Immature natural killer cell (primary cell): ENCODE measurements at places on chromosomes 1 and 21. TPM values are rescaled to one million over a fixed set of nuclear protein-coding genes. Genes with fewer than 3 reads are reported as not detected.

DNA sequence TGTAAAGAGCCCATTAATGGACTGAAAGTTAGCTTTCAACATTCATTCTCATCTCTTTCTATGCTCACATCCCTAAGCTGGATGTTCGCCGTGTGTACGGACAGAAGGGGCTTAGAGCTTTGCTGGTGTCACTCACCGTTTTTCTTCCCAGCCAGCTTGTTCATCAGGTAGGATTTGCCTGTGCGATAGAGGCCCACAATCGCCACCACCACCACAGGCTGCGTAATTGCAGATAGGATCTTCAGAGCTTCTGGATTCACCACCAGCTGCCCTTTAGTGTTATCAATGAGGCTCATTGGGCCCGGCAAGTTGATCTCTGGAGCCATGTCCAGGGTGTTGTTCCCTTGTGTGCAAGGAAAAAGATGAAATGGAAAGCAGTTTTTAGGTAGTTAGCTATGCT lies 4.3 kb downstream of the GBP2 start:
- DNase-seq: no peak
- no peak overlapping the region for H3K4me3 ChIP-seq
- H3K27ac ChIP-seq: peak overlapping the region; percentile 81

- no peak overlapping the region for H3K27ac ChIP-seq
- H3K27me3 ChIP-seq: peaks cover 4% of the 10 kb centered on the region
- no peaks in the 10 kb centered on the region for H3K36me3 ChIP-seq
- no peak for DNase-seq
- H3K4me1 ChIP-seq: no peaks in the 10 kb centered on the region
Observed at GRCh38 chr1:58584082-58584895, 7.2 kb upstream of the TACSTD2 start.

Gene LGR6
- 10.9 TPM for polyA plus RNA-seq

- H3K4me1 ChIP-seq: no peaks in the 10 kb centered on the region
- H3K4me3 ChIP-seq: no peak overlapping the region
- no peaks in the 10 kb centered on the region for H3K36me3 ChIP-seq
- no peak overlapping the region for H3K27ac ChIP-seq
- peaks cover 4% of the 10 kb centered on the region for H3K27me3 ChIP-seq
Observed at GRCh38 chr21:41964171-41964570, 10.4 kb upstream of the C2CD2 start.

Gene FLG2
- polyA plus RNA-seq: not detected

Gene TSPEAR
- not detected for polyA plus RNA-seq

Gene NOTCH2
- polyA plus RNA-seq: 16.7 TPM

- no peak for DNase-seq
- H3K27ac ChIP-seq: no peak overlapping the region
- no peaks in the 10 kb centered on the region for H3K36me3 ChIP-seq
- peaks cover 4% of the 10 kb centered on the region for H3K27me3 ChIP-seq
- no peaks in the 10 kb centered on the region for H3K4me1 ChIP-seq
- H3K4me3 ChIP-seq: no peak overlapping the region
Observed at GRCh38 chr1:197307551-197307950, 39.5 kb downstream of the CRB1 start.

Gene S100A14
- polyA plus RNA-seq: not detected

DNA sequence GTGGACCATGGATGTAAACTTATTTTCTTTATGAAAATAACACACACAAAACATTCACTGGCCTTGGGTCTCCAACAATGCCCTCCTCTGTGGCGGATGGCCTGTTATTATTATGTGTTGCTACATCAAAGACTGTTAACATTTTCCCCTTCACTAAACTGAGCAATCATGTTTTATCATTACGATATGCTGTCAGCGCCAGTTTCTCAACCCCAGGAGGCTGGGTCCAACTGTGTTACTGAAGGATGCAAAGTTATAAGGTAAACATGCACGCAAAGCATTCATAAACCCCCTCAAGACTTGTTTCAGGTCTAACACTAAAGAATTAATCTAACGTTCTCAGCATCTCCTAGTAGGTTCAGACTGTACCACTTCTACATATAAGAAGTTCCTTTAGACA lies 6.0 kb upstream of the DUSP10 start:
- no peak for DNase-seq
- H3K27me3 ChIP-seq: peaks cover 9% of the 10 kb centered on the region
- H3K27ac ChIP-seq: no peak overlapping the region
- H3K4me3 ChIP-seq: no peak overlapping the region
- peaks cover 10% of the 10 kb centered on the region for H3K4me1 ChIP-seq
- H3K36me3 ChIP-seq: no peaks in the 10 kb centered on the region

DNA sequence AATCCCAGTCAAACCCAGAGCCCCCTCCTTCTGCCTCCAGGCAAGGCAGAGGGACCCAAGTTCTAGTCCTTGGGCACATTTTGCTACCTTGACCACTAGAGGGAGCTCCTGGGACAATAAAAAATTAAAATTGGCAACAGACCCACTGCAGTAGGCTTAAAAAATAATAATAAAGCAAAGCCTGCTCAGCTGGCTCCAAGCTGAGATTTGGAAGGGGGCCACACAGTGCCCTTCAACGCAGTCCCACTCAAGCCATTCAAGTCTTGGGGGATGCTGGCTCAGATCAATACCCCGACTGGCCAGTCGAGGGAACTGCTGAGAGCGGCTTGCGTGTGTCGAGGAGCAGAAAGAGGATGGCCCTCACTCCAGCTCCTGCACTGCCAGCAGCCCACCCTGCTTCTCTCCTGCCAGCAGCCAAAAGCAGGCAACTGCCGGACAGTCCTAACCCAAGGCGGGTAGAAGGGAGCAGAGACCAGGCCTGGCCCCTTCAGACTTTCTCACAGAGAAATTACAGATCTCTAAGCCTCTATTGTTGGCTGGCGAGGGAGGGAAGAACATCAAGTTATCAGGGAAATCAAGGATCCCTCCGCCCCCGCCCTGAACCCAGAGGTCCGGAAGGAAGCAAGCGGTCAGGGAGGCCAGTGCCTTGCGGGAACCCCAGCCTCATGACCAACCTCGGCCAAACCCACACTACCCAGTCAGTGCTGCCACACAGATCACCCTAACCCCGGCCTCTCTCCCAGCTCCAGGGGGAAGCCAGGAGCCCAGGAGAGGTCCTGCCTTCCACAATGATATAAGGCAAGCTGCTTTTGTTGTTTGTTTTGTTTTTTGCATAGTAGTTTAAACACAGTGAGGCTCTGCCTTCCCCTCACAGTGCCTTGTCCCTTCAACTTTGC lies 4.9 kb upstream of the ALDH4A1 start:
- H3K4me3 ChIP-seq: peak overlapping the region; percentile 33
- peaks cover 1% of the 10 kb centered on the region for H3K27me3 ChIP-seq
- H3K36me3 ChIP-seq: peaks cover 21% of the 10 kb centered on the region
- peak overlapping the region; percentile 66 for H3K27ac ChIP-seq

Gene FAM72B
- polyA plus RNA-seq: 0.30 TPM

- peaks cover 56% of the 10 kb centered on the region for H3K36me3 ChIP-seq
- DNase-seq: no peak
- peak overlapping the region; percentile 42 for H3K27ac ChIP-seq
- no peaks in the 10 kb centered on the region for H3K4me1 ChIP-seq
- H3K27me3 ChIP-seq: peaks cover 3% of the 10 kb centered on the region
- no peak overlapping the region for H3K4me3 ChIP-seq
Observed at GRCh38 chr1:29145739-29146437, 22.2 kb upstream of the TMEM200B start.

DNA sequence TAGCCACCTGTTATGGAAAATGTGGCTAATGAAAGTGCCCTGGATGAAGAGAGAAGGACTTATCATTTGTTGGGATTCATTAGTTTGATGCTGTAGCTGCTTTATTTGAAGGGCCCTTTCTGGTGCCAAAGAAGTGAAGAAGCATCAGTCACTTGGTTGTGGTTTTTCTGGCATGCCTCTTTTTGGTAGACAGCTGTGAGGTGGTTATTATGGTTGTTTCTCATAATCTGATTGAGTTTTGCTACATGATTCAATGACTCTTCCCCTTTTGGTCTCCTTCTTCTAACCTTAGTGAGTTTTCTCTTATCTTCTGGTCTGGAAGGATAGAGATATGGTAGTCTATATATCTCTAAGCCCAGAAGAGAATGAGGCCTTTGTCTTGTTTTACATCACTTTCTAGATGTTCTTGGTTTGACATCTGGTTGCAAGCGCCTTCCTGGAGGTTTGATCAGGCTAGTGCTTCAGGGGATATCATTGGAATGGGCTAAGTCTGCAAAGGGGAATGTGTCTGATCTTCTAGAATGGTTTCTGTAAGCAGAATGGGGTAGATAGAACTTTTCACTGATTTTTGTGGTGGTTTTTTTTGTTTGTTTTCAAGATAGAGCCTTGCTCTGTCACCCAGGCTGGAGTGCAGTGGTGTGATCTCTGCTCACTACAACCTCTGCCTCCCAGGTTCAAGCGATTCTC lies 26.0 kb downstream of the ARID1A start:
- H3K4me3 ChIP-seq: peak overlapping the region; percentile 59
- no peaks in the 10 kb centered on the region for H3K27me3 ChIP-seq
- peaks cover 88% of the 10 kb centered on the region for H3K4me1 ChIP-seq
- DNase-seq: no peak
- peak overlapping the region; percentile 58 for H3K27ac ChIP-seq
- H3K36me3 ChIP-seq: no peaks in the 10 kb centered on the region

Gene KRTAP11-1
- not detected for polyA plus RNA-seq

GRCh38 chr1:5885471-5886139 lies 106.6 kb downstream of the NPHP4 start:
- H3K27me3 ChIP-seq: peaks cover 1% of the 10 kb centered on the region
- H3K4me1 ChIP-seq: no peaks in the 10 kb centered on the region
- no peak overlapping the region for H3K4me3 ChIP-seq
- no peak overlapping the region for H3K27ac ChIP-seq

Gene INAVA
- not detected for polyA plus RNA-seq

DNA sequence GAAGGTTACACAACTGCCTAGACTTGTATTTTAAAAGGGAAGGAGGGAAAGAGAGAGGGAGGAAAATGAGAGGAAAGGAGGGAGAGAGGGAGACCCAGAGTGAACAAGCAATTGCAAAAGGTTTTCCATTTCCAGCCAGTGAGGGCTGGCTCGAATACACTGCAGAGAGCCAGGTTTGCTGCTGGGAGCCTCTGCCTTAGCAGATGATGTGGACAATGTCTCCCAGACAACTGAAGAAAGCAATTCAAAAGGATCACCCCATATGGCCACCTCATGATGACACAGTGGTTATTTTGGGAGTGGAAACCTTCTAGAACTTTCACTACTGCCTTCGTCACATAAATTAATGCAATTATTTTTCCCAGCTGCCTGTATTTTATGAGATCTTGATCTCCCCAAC lies 86.4 kb downstream of the BCAR3 start:
- peaks cover 19% of the 10 kb centered on the region for H3K4me1 ChIP-seq
- no peak for DNase-seq
- H3K4me3 ChIP-seq: no peak overlapping the region
- H3K27ac ChIP-seq: no peak overlapping the region
- H3K27me3 ChIP-seq: peaks cover 2% of the 10 kb centered on the region
- no peaks in the 10 kb centered on the region for H3K36me3 ChIP-seq

DNA sequence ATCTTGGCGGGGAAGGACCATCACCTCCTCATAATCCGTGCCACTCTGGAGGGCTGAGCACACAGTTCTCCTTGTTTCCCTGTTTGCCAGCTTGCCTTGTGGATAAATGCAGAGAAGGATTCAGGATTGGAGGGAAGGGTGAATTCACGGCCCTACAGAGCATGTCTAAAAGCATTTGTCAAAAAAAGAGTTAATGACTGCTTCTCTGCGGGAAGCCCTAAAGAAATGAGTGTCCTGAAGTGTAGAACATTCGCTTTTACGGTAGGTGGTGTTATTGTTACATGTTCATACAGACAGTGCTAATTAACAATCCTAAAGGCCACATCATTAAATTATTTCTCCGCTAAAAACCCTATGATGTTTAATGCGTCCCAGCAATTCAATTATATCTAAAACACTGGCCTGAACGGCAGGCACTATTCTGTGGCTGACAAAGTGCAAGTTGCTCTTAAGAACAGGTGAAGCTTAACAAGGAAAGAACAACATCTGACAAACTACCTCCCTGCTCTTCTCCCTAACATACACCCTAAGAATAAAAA lies 112.3 kb upstream of the NFIA start:
- H3K36me3 ChIP-seq: no peaks in the 10 kb centered on the region
- no peak for DNase-seq
- no peak overlapping the region for H3K27ac ChIP-seq
- H3K4me3 ChIP-seq: no peak overlapping the region

Gene VWA1
- not detected for polyA plus RNA-seq

- no peak within 1 kb of the TSS for H3K27ac ChIP-seq
- no peaks in the 10 kb centered on the region for H3K36me3 ChIP-seq
- peaks cover 12% of the 10 kb centered on the region for H3K4me1 ChIP-seq
- peak; percentile 20 for DNase-seq
- H3K27me3 ChIP-seq: peaks cover 1% of the 10 kb centered on the region
Observed at GRCh38 chr1:186828611-186829454, at the start of gene PLA2G4A. PLA2G4A (plus strand) TSS chr1:186828949; CDS start chr1:186854355, 25,406 bp downstream.

- H3K27ac ChIP-seq: no peak overlapping the region
- peaks cover 11% of the 10 kb centered on the region for H3K27me3 ChIP-seq
- peaks cover 11% of the 10 kb centered on the region for H3K4me1 ChIP-seq
- H3K36me3 ChIP-seq: no peaks in the 10 kb centered on the region
Observed at GRCh38 chr1:78147031-78147430, 101.3 kb downstream of the GIPC2 start.

Gene CELA2B
- polyA plus RNA-seq: not detected

GRCh38 chr21:45910155-45910547 lies 71.4 kb upstream of the COL6A1 start:
- DNase-seq: no peak
- no peaks in the 10 kb centered on the region for H3K36me3 ChIP-seq
- H3K27ac ChIP-seq: no peak overlapping the region
- no peaks in the 10 kb centered on the region for H3K4me1 ChIP-seq

DNA sequence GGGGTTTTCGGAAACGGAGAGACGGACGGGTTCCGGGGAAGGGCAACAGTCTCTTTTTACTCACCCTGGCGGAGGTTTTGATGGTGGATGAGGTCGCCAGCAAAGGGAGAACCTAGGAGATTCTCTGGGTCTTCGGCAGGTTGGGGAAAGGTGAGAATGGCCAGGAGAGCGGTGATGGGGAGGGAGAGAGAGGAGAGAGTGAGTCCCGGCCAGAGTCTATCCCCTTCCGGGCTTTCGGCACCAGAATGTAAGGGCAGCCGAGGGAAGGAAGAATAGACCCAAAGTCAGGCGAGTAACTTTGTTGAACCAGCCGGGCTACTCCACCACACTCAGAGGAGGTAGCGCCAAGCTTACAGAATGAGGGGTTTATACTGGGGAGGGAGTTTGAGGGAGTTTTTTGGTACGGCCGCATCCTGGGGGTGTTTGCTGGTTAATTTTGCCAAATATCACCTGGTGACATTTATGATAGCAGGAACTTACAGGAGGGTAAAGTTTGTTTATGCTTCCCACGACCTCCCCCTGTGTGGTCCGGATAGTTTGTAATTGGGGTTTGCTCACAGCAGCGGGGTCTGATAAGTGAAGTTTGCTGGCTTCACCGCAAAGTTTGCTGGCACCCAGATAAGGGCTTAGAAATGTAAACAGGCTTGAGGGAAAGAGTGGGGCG lies 141.1 kb upstream of the ETV3 start:
- H3K4me3 ChIP-seq: no peak overlapping the region
- no peak overlapping the region for H3K27ac ChIP-seq
- no peaks in the 10 kb centered on the region for H3K36me3 ChIP-seq
- no peaks in the 10 kb centered on the region for H3K4me1 ChIP-seq

Gene PCSK9
- not detected for polyA plus RNA-seq

Gene SLC6A9
- polyA plus RNA-seq: not detected

DNA sequence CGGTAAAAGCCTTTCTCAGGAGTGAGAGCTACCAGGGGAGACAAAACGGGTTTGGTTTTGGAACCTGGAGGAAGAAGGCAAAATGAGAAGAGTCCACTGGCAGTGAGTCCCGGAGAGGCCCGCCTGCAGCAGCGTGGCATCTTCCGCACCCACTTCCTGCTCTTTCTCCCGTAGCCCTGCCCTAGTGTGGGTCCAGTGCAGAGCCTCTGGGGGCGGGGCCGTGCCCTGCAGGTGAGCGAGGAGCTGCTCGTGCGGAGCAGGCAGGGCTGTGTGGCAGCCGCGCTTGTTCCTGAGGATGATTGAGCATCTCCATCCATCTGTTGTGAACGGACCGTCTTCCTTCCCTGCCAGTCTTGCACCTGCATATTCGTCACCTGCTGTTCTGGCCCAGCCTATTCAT lies 66.5 kb downstream of the PEX14 start:
- H3K27me3 ChIP-seq: peaks cover 2% of the 10 kb centered on the region
- H3K27ac ChIP-seq: no peak overlapping the region
- peaks cover 23% of the 10 kb centered on the region for H3K4me1 ChIP-seq
- H3K4me3 ChIP-seq: no peak overlapping the region
